Cardiac septum (tissue), 1 donor: ENCODE measurements at places on chromosomes 4 and X. TPM values are rescaled to one million over a fixed set of nuclear protein-coding genes. Genes with fewer than 3 reads are reported as not detected.

The F8A2 gene
- not detected for total RNA-seq

The LRBA gene
- 22.7 TPM for total RNA-seq

The MAGEE2 gene
- not detected for total RNA-seq

The KDR gene
- 28.7 TPM for total RNA-seq

The GYG2 gene
- total RNA-seq = 1.3 TPM

The HCFC1 gene
- total RNA-seq = 39.5 TPM

The CHIC1 gene
- 9.7 TPM for total RNA-seq

The MAGEA2 gene
- not detected for total RNA-seq

The PASD1 gene
- not detected for total RNA-seq

The SPOCK3 gene
- total RNA-seq = not detected

The H2BW2 gene
- not detected for total RNA-seq

The ZFP42 gene
- total RNA-seq = not detected

The KCNIP4 gene
- not detected for total RNA-seq

The ASB11 gene
- total RNA-seq = 60.8 TPM

The TSPAN6 gene
- total RNA-seq = 3.0 TPM

The PAGE4 gene
- total RNA-seq = not detected

The SMARCA5 gene
- 37.7 TPM for total RNA-seq

The SCOC gene
- total RNA-seq = 73.0 TPM
